Left lung (tissue), 14 donors: ENCODE measurements at places on chromosomes 5 and 9.
A peak's percentile ranks its signal among the peaks of the same experiment; 100 is the strongest.

GRCh38 chr9:92740446-92740961, 24.1 kb downstream of the BICD2 start:
- peak; percentile 35 for DNase-seq

- no peak for DNase-seq
Measured at GRCh38 chr5:55313870-55314617, 6.3 kb downstream of the MTREX start.

DNA sequence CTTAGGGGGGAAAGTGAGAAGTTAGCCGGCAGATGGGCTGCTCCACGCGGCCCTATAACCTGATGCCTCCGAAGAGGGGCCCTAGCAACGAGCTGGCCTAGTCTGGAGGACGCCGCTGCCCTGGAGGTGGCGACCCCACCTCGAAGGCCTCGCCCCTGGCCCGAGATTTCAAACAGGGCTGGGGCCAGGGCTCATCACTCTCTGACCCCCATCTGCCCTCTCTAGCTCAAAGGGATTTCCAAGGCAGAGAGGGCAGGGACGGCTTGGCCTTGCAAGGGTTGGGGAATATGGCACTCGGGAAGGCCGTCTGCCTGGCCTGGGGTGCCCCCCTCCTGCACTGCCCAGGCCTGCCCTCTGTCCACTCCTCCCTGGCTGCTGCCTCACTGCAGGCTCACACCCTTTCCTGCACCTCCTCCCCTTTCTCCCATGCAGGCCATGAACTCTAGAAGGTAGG, 25.5 kb upstream of the TIFAB start:
- DNase-seq, result no peak

DNA sequence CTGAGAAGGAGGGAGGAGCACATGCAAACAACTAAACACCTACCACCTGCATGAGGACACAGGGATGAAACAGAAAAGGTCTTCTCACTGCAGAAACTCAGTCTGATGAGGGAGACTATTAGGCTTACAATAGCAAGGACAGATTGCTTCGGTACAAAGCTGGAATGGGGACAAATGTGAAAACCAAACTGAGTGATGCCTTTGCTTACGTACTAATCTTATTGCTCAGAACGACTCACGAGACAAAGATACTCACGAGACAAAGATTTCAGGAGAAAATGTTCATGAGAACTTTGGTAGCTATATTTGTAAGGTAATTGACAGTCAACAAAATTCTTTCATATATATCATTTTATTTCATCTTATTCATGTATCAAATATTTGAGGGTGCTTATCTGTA, 71.9 kb upstream of the TAF1L start:
- DNase-seq, result no peak

GRCh38 chr5:68467794-68468193, 252.2 kb downstream of the PIK3R1 start:
- DNase-seq, result no peak

DNA sequence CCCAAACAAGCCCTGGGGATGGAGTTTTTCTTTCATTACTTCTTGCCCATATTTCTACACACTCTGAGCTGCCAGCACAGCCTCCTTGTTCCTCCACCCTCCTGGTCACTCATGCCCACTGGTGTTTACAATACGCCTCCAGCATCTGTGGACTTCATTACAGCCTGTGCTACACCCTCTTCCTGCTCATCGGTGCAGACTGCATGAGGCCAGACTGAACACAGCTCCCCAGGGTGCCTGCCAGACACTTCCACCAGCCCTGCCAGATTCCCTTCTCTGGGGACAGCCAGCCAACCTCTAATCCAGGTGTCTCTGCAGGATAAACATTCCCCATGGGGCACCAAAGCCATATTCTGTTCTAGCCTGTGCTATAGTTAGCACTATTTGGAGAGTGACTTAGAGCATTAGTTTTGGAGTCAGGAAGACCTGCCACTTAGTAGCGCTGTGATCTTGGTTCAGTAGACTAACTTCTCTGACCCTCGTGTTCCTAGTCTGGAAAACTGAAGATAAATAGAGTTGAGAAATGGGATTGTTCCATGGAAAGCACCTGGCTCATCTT, 163.8 kb upstream of the KLF4 start:
- DNase-seq, result no peak

DNA sequence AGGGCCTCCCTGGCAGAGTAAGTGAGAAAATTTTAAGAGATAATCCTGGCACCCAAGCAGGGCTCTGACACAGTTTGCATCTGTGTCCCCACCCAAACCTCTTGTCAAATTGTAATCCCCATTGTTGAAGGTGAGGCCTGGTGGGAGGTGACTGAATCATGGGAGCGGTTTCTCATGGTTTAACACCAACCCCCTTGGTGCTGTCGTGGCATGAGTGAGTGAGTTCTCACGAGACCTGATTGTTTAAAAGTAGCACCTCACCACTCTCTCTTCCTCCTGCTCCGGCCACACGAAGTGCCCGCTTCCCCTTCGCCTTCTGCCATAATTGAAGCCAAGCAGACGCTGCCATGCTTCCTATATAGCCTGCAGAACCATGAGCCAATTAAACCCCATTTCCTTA, 80.1 kb downstream of the FBXW11 start:
- DNase-seq, result no peak

DNA sequence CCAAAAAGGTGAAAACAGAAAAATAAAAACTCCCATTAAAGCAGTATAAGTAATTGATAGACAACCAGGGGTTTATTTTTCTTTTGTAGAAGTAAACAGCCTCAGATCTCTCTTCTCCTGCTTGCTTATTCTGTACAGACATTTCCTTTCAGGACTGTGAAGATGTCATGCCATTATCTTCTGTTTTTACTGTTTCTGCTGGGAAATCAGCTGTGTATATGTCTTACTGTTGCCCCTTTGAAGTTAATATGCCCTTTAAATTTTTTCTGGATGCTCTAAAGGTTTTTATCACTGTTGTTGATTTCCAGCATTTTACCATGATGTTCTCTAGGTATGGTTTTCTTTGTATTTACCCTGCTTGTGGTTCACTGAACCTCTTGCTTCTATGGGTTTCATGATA, 199.5 kb downstream of the NXNL2 start:
- no peak for DNase-seq

GRCh38 chr9:74953235-74953751, 581 bp upstream of the C9orf40 start:
- no peak for DNase-seq

DNA sequence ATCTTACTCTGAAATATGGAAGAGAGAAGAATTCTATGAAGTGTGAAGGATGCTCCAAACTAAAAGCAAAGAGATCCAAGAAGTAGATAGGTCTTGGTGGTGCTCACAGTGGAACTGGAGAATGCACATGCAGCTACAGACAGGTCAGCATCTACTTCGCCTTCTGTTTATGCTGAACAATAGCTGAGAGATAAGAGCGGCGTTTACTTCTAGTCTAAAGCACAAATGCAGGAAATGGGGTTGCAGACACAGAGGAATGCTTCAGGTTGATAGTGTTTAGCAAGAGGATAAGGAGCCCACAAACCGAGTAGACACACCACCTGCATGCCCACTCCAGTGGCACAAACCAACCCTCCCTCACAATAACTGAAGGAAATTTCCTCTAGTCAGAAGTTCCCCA, 180.0 kb upstream of the RGMB start:
- no peak for DNase-seq

DNA sequence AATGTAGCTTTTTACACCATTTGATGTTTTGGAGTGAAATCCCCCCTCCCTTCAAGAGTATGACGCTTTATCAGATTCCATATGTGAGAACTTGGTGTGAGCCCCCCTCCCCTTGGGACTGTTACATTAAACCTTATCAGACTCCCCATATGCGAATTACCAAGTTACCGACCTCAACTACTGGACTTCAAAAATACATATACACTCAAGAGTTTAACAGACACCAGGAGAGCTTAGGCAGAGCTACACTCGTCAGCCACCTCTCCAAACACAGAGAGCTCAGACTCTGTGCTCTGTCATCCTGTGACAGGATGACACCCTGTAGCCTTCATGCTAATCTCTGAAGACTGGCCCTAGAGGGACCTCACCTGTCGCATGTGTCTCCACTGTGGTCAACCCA, 50.2 kb downstream of the FAM114A2 start:
- DNase-seq, result no peak

DNA sequence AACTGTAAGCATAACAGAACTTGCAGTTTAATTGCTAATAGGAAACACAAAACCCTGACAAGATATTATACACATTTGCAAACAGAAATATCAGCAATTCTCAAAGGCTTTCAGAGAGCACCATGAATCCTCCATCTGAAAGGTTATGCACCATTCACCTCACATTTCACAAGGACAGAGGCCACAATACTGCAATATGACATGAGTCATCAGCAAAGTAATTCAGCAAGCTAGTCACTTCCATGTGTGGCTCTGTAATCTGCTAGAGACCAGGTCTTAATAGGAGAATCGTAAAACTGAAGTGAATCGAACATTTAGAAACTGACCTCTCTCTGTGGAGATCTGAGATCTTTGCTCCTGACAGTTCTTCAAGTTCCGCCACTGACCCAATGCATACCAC, 28.3 kb downstream of the IARS1 start:
- DNase-seq, result no peak

DNA sequence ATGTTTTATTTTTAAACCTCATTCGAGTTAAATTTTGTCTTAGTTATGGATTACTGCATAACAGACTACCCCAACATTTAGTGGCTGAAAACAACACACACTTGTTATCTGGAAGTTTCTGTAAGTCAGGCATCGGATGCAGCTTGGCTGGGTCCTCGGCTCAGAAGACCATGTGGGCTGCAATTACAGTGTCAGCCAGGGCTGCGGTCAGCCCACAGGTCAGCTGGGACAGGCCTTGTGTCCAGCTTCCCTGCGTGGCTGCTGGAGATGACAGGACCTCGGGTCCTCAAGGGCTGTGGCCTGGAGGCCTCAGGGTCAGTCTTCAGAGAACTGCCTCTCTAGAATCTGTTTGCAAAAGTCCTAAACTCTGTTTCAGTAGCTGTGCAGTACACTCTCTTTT, 219.0 kb upstream of the IRX1 start:
- DNase-seq, result no peak

DNA sequence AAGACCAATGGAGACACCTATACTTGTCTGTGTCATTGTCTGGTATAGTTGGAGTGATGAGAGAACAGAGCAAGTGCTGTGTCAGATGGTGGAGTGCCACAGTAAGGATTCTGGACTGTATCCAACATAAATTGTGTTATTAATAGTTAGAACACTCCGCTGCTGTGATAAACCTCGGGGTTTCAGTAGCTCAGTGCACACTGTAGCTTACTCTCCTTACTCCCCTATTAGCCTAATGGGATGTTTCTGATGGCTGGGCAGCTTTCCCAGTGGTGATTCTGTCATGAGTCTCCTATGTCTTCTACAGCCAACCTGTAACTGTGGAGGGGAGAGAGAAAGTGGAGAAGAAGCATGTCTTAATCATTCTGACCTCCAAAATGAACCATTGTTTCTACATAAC, 127.6 kb upstream of the PTCH1 start:
- no peak for DNase-seq

DNA sequence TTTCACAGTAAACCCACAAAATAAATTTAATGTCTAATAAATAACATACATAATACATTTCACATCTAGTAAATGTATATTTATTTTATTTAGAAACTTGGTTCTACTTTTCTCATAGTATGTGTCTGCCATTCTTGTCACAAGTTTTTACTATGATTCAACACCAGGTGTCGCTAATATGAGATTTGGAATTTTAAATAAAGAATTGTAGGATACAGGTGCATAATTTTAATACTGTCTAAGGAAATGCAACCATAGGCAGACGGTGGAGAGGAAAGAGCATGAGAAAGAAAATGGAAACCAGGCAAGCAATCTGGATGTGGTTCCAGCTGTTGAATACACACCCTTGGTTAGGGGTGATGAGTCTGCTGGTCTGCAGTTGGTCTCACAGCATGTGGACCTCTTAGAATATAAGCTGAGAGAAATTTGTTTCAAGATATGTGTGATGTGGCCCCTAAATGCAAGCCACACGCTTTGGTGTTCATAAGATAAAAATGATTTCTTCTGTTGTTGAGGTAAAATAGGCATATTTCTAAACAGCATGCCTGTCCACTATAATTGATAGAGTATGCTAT, 114.7 kb upstream of the TXNDC8 start:
- DNase-seq, result no peak

DNA sequence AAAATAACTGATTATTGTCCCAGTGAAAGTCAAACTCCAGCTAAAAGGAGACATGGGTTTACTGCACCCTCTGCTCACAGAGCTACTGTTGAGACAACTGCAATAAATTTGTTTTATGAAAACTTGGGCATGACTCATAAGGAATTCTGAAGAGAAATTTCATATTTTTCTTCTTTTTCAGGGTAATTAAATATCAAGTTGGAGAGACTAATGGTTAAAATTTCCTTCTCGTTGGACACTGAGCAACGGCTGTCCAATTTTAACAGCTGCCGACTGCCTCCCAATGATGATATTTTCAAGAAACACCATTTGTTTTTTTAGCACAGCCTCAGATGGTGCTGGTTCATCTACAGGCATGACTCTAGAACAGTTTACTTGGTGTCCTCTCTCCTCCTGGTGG, 259.2 kb upstream of the RGMB start:
- no peak for DNase-seq

GRCh38 chr9:120463765-120464164, 116.2 kb downstream of the CDK5RAP2 start:
- no peak for DNase-seq

DNA sequence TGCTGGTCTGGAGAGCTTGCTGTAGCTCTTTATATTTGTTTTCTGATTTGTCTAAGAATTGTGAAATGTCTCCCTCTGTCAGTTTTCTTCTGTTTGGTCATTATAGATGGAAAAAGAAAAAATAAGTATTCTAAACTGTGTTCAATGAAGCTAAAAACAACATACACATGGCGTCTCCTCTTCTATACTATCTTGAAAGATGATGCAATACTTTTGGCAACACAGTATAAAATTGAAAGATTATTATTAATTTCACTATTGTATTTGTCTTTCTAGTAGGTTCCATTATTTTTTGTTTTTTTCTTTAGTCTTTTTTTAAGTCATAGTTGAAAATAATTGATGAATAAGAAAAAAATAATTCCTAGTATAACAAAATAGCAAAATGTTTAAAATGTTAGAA, 22.5 kb downstream of the CCDC192 start:
- DNase-seq, result no peak

GRCh38 chr5:171720086-171720485, 65.5 kb upstream of the SMIM23 start:
- DNase-seq, result no peak

DNA sequence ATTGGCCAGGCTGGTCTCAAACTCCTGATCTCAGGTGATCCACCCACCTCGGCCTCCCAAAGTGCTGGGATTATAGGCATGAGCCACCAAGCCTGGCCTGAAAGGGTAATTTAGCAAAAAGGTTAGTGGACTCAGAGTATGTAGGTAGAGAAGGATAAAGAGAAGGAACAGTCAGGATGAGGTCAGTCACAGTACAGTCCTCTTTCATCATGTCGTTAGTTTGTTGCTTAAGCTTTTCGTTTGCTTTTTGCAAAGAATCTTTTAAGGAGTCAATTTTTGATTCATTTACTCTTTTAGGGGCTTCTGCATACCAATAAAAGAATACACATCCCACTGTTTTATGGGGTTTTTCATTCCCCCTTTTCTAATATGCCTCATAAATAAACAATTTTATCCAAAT, 17.8 kb upstream of the GBGT1 start:
- DNase-seq, result no peak
